NCI-H1048 (cell line): ENCODE measurements at places on chromosomes 7 and 10.

GRCh38 chr7:8172372-8173354 is 89.3 kb downstream of the ICA1 start:
- no peak for DNase-seq

DNA sequence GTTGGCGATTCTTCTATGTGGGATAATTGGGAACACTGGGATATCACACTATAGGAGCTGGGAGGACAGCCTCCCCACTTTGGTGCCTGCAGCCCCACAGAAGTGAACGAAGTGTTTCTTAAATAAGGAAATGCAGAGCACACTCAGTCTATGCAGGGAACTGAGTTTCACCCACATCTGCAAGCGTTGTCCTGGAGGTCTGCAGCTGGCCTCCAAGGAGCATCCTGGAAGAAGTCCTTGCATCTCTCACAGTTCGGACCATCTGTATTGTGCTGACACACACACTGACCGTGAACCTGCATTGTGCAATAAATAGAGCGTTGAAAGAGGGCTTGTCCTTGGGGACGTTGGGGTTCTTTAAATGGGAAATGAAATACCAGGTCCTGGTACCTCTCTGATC is 25.8 kb downstream of the LAMB4 start:
- no peak for DNase-seq

GRCh38 chr10:60654813-60655464 is 123.3 kb upstream of the CDK1 start:
- no peak for DNase-seq

DNA sequence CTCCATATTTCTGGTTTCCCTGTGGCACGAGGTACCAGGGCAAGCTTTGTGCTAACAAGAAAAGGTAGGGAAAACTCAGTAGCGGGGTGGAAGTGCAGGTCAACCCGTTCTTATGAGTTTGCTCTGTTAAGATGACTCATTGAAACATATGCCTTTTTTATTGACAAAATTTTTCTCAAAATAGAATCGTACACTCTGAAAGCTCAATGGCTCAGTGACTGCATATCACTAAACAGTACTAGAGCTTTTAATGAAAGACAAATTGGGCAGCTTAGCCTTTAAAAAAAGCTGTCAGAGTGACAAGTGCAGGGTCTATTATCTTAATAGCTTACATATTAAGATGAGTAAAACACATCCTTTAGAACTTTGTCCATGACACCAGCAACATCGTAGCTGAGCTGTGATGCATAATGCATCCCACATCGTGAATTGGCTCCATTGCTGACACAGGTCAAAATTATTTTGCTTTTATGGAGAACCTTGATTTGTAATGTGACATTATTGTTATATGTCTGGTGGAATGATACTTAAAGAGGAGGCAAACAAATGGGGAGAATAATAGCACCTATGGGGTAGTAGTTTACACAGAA is 264.4 kb downstream of the ETV1 start:
- no peak for DNase-seq

- DNase-seq, result no peak
These were observed 88.7 kb downstream of the PHYHIPL start for GRCh38 chr10:59265141-59265540.

GRCh38 chr10:10804998-10805740 is 212.5 kb upstream of the CELF2 start:
- no peak for DNase-seq

DNA sequence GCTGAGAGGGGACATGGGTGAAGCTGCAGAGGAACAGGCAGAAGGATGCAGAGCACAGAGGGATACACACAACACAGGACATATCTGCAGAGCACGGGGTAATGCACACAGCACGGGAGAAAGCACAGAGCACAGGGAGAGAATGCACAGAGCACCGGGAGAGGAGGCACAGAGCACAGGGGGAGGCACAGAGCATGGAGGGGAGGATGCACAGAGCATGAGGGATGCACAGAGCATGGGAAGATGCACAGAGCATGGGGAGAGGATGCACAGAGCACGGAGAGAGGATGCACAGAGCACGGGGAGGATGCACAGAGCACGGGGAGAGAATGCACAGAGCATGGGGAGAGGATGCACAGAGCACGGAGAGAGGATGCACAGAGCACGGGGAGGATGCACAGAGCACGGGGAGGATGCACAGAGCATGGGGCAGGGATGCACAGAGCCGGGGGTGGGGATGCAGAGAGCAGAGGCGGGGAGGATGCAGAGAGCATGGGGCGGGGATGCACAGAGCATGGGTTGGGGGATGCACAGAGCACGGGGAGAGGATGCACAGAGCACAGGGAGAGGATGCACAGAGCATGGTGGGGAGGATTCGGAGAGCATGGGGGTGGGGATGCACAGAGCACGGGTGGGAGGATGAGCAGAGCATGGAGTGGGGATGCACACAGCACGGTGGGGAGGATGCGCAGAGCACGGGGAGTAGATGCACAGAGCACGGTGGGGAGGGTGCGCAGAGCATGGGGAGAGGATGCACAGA is 230.0 kb downstream of the ADAM12 start:
- no peak for DNase-seq

- DNase-seq, result no peak
These were observed 24.3 kb downstream of the HSPB1 start for GRCh38 chr7:76326646-76327233.

DNA sequence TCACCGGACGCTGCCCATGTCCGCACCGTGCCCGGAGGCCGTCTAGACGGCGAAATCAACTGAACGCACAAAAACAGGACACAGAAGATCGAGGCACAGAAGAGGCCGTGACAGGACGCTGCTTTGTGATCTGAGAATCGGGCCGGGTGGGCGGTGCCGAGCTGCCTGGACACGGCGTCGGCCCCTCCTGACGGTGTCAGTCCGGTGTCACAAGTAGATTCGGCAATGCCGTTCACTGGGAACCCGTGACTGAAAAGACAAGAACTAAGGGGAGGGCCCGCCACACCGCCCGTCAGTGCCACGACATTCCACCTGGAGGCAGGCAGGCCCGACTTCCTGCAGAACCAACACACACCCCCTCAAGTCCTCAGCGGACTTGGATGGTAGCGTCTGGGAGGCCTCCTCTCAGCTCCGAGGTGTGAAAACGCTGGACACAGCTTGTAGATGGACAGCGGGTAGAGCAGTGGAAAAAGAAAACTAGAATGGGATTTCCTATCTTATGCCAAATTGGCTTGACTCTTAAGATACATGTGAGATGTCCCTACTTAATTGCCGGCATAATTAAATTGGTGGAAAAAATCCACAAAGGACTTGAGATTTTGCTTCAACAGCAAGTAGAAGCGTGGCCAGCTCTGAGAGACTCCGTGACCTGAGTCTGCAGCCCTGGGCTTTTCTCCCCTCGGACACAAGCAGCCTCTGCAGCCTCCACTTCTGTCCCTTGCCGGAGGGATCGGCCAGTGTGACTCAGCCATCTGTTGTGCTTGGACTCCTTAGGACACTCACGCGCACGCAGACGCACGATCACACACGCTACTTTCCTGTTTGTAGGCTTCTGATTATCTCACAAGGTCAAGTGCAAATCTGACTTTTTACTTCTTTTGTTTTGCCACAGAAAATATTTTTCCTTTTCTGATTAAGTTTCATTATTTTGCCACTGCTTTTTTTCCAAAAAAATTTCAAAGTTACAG is 269.0 kb downstream of the DIP2C start:
- no peak for DNase-seq

DNA sequence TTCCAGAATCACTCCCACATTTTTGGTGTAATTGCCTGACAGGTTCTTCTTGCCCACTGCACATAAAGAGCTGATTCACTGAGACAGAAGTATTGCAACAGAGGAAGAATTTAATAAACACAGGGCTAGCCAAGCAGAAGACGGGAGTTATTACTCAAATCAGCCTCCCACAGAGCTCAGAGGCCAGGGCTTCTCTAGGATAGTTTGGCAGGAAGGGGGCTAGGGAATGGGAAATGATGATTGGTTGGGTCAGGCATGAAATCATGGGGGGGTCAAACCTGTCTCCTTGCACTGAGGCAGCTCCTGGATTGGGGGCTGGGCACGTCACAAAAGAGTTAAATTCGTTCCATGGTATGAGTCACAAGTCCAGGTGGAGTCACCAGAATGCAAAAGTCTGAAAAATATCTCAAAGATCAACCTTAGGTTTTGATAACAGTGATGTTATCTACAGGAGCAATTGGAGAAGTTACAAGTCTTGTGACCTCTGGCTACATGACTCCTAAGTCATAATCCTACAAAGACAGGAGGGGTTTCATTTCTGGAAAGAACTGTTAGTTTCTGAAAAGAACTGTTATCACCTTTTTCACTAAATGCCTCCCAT is 30.2 kb upstream of the ERCC6 start:
- no peak for DNase-seq

- DNase-seq, result no peak
These were observed 12.7 kb upstream of the KLF6 start for GRCh38 chr10:3797750-3798149.

- no peak for DNase-seq
These were observed 9.2 kb downstream of the ZNF800 start for GRCh38 chr7:127383123-127383835.

DNA sequence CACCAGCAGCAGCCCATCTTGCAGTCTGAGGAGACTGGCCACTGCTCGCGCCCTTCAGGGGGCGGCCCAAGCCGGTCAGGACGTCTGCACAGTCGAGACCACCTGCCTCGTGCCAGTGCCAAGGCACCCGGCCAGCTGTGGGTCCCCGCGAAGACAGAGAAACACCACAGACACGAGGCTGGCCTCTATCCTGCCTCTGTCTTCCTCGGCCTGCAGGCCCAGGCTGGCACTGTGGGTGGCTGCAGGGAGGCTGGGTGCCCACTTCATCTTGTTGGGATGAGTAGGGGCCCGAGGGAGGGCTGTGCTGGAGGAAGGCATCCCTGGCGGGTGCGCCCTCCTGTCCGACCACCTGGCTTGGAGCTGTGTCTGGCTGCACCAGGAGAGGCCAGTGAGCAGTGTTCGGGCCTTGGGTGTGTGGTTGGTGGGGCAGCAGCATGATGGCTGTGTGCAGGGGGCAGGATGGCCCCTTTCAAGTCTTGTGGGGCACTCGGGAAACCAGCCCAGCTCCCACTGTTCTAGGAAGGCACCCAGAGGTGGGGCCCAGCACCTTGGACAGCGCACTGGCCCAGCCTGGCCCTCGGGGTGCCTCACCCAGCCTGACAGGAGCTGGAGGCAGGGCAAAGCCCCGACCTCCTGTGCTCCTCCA is 7.3 kb downstream of the DPYSL4 start:
- no peak for DNase-seq

DNA sequence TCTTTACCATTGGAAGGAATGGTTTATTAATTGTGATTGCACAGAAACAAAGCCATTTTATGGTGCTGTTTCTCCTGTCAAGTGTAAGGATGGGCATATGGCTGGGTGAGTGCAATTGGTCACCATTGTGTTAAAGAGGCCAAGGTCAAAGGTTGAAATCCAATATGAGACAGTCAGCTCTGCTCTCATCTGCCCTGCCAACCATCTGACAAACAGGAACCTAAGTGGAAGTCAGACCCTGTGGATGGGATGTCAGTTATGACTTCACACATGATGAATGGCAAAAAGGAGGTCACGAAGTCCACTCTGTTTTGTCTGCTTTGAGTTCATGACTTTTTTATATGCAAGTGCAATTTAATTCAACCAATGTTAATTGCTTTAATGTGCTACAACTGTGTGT is 172.7 kb upstream of the TMEM229A start:
- DNase-seq, result no peak

- DNase-seq, result no peak
These were observed 7.1 kb upstream of the UNCX start for GRCh38 chr7:1225441-1226185.

DNA sequence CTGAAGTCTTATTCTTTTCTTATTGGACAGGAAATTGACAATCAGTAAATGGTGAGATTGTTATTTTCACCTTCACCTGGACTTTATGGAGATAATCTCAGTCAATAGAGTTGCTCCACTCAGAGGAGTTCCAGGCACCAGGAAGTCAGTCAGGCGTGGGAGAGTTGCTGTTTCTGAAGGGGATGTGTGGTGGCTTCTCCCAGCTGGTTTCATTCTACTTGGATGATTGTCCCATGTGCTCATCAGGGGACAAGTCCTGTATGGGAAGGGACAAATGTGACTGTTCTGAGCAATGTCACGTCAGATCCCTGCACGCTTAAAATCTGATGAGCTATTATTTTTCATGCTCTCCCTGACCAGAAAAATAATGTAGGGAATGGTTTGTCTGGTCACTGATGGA is 222.5 kb upstream of the PITRM1 start:
- DNase-seq, result no peak

GRCh38 chr7:33040803-33041516 is 21.6 kb downstream of the NT5C3A start:
- DNase-seq, result peak; percentile 26

GRCh38 chr7:115840702-115841101 is 189.9 kb downstream of the TFEC start:
- DNase-seq, result no peak

DNA sequence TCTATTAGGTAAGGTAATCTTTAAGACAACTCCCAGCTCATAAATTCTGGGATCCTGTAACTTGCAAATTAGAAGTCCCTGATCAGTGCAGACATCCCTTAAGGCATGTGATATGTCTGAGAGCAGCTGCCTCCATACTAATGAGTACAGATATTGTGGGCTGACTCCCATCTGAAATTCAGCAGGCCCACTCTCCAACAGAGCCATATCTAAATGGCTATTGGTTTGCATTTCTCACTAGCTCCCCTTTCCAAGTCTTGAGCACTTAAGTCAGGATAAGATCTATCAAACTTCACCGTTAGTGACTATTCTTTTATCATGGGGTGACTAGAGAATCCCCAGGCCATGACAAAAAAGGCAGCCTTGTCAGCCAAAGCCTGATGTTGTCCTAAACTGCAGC is 785.4 kb downstream of the IPMK start:
- DNase-seq, result no peak

DNA sequence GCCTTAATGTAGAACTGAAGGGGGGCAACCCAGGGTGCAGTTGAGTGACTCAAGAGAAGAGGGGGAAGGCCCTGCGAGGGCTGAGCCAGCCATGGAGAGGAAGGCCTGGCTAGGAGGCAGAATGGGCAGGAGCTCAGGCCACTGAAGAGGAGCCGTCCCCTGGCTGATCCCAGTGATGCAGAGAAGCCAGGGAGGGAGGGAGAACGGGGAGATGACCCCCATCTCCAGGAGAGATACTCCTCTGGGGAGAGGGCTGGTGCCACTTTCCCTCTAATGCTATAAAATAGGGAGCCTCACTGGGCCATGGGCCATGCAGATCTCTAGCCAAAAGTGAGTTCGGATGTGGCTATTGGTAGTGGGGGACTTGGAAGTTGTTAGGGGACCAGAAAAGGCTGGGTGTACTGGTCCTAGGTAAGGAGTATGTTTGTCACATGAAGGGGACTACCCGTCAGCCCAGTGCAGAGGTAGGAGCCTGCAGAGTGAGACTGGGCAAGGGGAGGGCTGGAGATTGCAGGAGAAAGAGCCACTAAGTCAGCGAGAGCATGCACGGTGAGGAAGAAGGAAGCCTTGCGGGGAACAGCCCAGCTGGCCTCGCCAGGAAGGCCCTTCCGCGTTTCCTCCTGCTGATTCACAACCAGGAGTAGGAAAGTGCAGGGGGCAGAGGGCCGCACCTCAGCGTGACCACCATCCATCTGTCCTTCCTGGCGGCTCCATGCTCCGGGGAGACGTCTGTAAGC is 347.6 kb downstream of the TCERG1L start:
- no peak for DNase-seq
